SHP77 treated with DMSO at 0.1 percent for 48 hours (cell line): ENCODE measurements at places on chromosomes 6 and 20.

DNA sequence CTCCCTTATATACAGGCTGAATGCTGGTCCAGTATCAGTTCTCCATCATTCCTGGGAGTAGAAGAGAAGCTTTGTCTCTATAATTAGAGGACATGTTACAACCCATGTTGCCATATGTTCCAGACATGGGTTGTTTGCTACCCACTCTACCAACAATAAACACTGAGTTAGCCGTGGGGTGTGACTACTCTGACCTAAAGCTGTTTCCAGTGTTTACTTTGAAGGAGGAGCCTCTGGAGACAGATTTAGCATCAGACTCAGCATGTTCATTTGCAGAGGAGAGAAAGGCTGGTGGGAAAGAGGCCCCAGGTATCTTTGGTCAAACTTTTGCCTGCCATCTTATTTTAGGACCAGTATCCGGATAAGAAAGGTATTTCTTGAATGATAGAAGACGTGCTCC, 157.9 kb upstream of the SNX9 start:
- no peak for DNase-seq

DNA sequence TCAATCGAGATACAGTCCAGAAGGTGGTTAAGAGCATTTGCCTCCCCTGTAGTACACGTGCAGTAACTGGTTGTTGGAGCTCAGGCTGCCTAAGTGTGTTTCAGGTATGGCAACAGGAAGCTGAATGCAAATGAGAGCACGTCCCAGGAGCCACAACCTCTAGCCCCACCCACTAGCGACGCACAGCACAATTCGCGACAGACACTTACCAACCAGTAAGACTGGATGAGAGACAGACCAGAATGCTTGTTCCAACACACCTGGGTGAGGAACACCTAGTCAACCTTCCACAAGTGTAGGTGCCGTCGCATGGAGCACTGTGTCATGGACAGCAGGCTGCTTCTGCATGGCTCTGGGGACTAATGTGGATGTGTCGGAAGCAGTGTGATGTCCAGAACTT, 7.2 kb upstream of the SERPINB1 start:
- DNase-seq, result no peak

GRCh38 chr6:25971187-25971821, 8.7 kb downstream of the TRIM38 start:
- no peak for DNase-seq

GRCh38 chr6:127146932-127147331, 28.5 kb downstream of the RSPO3 start:
- no peak for DNase-seq

- DNase-seq, result no peak
These were observed 36.3 kb downstream of the PLEKHG1 start for GRCh38 chr6:150635906-150636514.

DNA sequence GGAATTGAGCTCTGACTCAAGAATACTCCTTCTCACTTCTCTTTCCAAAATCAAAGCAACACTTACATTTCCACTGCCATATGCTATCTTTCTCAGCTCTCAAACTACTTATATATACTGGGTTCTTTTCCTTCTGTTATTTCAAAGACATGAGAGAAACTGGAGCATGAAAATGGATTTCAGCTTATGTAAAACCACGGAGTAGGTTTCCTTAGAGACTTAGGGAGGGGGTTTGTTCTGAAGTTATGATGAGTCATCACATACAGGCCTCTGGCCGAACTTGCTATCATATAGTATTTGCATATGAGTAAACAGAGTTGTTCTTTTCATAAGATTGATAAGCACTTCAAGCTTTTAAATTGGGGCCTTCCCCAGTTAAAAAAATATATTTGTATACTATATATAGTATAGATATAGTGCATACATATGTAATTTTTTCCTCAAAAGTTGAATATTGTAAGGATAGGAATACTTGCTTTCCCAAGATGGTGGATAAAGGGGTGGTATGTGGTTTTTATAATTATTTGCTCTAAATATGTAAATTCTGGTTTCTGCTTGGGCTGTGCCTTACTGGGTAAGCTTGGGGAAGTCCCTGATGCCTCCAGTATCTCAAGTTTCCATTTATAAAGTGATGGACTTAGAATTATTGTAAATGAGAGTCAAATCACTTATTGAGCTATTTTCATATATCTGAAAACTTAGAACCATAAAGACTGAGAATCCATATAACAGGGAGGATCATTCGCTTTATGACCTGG, 273.9 kb downstream of the RFPL4B start:
- DNase-seq, result no peak

- DNase-seq, result no peak
These were observed 445.1 kb downstream of the DOK5 start for GRCh38 chr20:54920491-54920890.
